ENCODE measurements at places on chromosomes 6 and 20.

- DNase-seq: no peak
These were observed 107.7 kb downstream of the KIF6 start for GRCh38 chr6:39617520-39617919.

GRCh38 chr6:54695815-54696214 lies 150.8 kb upstream of the FAM83B start:
- no peak for DNase-seq

GRCh38 chr6:66897576-66897975 lies 1190.5 kb upstream of the EYS start:
- no peak for DNase-seq

DNA sequence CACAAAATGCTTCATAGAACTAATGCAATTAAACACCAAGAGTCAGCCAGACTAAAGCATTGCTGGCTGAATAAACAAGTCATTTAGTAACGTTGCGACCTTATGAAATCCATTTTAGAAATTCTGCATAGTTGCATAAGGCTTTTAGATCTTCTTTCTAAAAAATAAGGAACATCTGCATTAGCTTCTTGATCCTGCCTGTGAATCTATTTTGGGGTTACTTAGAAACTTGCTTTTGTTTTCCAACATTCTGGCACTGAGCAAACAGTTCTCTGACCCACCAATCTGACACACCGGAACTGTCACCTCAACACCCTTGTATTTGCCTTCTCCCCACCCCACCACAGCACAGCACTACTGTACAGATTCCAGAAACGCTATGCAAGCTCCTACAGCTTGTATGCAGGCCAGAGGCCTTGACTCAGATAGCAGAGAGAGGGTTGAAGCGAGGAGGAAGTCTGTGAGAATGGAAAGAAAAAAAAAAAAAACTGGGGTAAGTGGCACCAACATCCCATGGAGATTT lies 55.0 kb downstream of the KIF13A start:
- no peak for DNase-seq

GRCh38 chr6:144447472-144447871 lies 162.3 kb downstream of the UTRN start:
- DNase-seq: no peak

GRCh38 chr6:169812257-169812644 lies 60.8 kb downstream of the ERMARD start:
- no peak for DNase-seq

DNA sequence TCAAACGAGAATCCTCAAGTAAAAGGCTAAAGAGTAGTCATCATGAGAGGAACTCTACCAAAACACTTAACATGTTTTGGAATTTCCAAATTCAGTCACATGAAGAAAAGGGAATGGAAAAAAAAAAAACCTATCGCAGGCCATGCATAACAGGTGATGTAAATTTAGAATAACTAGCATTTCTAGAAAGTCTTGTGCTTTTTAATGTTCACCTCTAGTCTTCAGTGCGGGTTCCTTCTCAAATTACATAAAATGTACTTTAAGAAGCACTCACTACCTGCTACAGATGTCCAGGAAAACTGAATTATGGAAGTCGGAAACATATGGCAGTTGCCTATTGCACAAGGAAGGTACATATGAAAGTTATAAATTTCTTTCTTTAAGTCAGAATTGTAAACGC lies 6.1 kb upstream of the TBX18 start:
- no peak for DNase-seq

DNA sequence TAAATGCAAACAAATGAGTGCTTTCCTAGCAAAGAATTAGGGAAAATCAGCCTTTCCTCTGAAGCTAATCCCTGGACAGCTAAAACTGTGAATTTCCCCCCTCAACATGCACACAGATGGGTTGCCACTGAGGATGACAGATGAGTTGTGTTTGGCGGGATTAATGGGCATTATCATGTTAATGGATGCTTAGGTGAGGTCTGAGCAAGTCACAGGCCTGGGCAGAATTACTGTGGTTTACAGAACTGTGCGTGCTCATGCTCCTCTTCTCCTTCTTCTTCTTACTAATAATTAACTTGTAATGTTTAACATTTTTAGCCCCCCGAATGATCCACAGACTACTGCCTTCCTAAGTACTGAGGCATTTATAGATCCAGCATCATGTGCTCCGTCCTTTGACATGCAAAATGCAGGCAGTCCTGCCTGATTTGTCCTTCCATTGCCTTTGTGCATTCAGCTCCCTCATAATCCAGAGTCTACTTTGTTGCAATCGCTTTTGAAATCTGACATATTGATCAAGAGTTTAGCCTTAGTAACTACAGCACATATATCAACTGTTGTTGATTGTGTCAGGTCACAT lies 753.4 kb upstream of the MMS22L start:
- no peak for DNase-seq

DNA sequence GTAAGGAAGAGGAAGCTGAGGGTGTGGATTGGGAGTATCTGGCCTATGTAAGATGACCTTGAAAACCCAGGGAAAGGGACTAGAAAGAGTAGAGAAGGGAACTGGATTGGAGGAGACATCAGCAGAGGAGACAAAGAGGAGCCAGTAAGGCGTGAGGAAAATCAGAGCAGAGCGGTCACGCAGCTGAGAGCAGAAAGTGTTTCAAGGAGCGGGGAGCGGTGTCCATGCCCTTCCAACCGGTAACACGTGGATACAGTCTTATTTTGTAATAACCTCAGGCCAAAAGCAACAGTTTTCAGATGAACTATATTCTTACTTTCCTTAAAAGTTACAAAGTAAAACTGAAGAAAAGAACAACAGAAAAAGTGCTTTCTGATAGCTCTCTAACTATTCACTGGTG lies 36.3 kb downstream of the L3MBTL3 start:
- no peak for DNase-seq

GRCh38 chr6:127879685-127880084 lies 21.2 kb downstream of the THEMIS start:
- no peak for DNase-seq

DNA sequence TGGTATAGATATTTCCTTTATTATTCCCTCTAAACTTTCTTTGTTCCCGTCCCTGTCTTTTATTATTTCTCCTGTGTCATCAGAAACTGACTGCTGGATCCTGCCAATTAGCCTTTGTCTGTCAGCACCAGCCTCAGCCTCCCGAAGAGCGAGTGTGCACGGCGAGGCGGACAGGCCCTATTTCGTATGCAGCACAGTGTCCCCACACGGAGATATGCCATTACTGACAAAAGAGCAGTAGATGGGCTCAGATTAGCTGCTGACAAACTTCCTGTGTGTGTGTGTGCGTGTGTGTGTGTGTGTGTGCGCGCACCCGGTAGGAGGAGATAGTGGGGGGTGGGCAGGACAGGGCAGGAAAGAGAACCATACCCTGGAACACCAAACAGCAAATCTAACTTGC lies 99.5 kb upstream of the ZFP64 start:
- DNase-seq: no peak

- DNase-seq: no peak
These were observed 248.8 kb upstream of the AFDN start for GRCh38 chr6:167577891-167578361.

DNA sequence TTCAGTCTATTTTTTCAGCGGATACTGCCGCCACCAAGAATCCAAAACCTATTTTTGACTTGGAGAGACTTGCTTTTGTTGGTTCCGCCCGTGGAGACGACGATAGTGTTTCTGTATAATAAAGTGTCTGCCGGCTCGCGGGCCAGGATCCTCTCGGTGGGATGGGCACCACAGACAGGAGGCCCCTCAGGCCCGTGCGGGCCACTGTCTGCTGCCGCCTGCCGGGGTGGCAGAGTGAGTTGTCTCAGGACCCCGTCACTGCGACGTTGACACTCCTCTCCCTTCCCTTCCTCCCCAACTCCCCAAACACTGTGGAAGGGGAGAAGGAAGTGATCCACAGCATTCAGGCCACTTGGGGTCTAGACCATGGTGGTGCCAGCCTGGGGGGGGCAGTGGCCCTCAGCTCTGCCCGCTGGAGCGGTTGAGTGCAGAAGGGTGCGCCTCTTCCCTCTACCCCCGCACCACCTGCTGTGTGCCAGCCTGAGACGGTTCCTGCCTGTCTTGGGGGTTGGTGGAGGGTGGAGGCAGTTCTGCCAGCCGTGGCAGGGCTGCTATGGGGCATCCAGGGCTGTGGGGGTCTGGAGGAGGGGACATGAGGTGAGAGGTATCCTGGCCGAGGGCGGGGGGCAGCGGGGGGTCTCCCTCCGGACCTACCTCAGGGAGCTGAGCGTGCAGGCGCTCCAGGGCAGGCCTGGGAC lies 17.5 kb downstream of the RBM38 start:
- DNase-seq: no peak

DNA sequence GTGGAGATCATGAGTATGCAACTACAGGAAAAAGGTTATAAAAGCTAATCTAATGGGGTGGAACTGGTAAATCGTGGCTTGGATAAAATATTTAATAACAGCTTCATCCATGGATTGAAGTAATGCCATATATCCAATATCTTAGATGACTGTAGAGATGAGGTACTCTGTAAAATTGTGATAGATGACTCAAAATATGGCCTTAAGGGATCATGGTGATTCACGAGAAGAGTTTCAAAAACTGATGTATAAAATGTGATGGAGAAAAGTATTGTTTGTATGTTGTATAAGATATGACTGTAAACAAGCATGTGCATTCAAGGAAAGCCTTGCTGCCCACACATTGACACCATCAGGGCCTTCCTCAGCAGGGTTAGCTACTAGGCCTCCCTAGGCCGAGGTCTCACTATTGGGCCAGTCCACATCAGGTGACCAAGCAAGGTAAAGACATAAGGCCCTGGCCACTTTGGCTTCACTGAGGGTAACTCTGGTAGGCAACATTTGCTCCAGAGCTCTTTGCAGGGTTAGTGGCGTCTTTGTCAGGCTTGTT lies 17.7 kb upstream of the CCN6 start:
- DNase-seq: no peak

DNA sequence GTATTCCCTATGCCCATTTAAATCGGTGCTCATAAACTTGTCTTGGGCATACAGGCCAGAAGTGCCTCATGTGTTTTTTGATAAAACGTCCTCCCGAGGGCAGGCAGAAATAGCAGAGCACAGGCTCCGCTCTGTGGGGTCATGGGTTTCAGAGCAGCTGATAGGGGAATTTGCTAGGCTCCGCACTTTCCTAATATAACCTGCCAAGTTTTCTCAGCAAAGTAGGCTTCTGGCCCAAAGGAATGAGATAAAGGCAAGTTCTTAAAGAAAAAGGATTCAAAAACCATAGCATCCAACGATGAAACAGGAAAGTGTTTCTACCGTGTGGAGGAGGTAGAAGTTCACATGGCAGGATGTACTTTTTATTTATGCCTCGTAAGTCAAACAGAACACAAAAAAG lies 69.8 kb upstream of the RALGAPA2 start:
- no peak for DNase-seq

GRCh38 chr6:15616261-15616660 lies 46.6 kb downstream of the DTNBP1 start:
- no peak for DNase-seq

DNA sequence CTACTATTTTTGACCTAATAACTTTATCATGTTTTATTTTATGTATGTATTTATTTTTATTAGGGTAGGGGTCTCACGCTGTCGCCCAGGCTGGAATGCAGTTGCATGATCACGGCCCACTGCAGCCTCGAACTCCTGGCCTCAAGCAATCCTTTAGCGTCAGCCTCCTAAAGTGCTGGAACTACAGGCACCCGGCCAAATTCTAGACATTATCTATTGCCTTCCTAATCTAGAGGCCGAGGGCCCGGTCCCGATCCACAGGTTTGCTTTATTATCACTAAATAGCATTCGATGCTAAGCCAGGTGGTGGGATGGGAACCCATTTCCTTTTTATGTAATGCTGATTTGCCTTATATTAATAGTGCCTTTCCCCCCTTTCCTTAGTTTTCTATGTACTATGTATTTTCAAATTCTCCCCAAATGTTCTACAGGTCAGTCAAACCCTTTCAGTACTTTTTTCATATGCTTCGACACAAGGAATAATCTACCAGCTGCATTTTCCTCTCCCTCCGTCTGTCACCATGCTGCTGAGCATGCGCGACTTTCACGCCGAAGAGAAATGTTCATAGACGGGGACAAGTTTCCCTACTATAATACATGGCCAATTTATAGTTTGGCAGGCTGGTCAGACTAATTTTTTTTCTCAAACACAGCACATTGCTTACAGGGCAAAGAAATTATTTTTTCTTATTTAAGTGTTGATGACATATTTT lies 6.4 kb downstream of the SERPINB6 start:
- DNase-seq: no peak

DNA sequence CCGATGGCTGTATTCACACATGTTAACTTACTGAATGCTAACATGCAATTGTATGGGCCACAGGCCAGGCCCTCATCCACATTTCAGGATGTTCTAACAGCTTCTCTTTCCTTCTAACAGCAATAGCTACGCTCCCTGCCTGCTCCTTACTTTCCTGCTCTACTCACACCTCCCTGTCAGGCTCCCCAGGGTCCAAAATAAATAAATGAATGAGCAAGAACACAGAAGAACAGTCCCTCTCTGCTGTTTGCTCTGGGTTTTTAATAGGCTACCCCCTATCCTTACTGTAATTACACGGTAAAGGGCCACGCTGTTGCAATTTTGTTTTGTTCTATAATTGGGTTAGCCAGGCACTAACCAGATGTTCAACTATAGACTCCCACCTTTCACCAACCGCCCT lies 135.6 kb downstream of the GMDS start:
- peak; percentile 40 for DNase-seq

- no peak for DNase-seq
These were observed 74.8 kb downstream of the HACE1 start for GRCh38 chr6:104784884-104785283.

DNA sequence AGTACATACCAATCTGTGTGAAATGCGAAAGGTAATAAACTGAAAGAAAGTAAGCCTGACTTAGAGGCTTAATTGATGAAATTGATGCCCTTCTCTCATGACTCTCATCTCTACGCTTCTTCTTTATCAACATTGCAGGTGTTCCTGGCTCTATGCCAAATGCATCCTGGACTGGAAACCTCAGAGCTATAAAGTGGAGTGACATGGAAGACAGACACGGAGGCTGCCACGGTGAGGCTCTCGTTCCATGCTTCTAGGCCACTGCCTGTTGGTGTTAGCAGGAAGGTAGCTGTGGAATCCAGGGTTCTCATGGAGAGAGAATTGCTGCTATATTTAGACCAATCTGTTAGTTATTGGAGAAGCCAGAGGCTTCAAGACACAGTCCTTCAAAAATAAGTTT lies 73.2 kb downstream of the C6orf52 start:
- no peak for DNase-seq

DNA sequence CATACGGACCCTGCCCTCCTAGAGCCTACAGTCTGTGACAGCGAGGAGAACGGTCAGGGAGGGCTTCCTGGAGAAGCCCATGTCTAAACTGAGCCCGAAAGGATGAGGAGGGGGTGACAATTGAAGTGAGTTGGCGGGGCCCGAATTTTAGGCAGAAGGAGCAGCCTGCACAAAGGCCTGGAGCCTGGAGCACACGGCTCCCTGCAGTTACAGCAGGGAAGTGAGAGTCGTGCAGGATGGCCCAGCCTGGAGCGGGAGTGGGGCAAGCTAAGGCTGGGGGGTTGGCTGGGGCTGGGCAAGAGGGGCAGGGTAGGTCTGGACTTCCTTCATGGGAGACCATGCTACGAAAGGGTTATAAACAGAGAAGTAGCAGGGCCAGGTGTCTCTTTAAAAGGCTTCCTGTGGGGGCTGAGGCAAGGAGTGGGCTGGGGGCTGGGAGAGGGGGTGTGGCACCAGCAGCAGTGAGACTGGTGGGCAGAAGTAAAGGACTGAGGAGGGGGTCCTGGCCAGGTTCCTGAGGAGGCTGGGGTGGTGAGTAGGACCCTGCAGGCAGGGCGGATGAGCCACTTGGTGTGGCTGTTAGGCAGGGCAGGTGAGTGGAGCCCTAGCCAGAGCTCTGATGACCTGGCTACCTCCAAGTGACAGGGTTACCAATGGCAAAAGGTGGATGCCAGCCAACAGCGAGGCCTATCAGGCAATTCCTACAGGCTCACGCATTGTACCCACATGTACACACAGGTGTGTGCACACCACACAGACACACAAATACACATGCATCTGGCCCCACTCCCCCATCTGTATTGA lies 119.2 kb downstream of the MRPL14 start:
- DNase-seq: no peak
